ENCODE measurements at places on chromosomes 2 and 18. TPM values are rescaled to one million over a fixed set of nuclear protein-coding genes. Genes with fewer than 3 reads are reported as not detected.
A peak's percentile ranks its signal among the peaks of the same experiment; 100 is the strongest.

GRCh38 chr2:12549641-12550040 lies 167.1 kb upstream of the TRIB2 start:
- no peak for DNase-seq

DNA sequence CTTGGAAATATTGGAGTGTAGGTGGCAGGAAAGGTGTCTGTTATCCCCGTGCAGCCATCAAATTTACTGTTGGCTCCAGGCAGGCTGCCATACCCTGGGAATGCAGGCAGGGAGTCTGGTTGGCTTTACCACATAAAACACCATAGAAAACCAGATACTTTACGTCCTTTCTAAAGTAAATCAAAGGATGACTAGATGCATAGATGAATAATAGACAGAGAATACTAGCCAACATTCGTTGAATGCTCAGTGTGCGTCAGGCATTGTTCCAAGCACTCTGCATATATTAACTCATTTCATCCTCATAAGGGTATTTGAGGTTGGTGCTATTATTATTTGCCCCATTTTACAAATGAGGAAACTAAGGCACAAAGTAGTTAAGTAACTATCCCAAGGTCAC lies 65.2 kb downstream of the VSNL1 start:
- DNase-seq = no peak

GRCh38 chr18:75880925-75881504 lies 453.5 kb upstream of the SMIM21 start:
- DNase-seq = peak; percentile 19

DNA sequence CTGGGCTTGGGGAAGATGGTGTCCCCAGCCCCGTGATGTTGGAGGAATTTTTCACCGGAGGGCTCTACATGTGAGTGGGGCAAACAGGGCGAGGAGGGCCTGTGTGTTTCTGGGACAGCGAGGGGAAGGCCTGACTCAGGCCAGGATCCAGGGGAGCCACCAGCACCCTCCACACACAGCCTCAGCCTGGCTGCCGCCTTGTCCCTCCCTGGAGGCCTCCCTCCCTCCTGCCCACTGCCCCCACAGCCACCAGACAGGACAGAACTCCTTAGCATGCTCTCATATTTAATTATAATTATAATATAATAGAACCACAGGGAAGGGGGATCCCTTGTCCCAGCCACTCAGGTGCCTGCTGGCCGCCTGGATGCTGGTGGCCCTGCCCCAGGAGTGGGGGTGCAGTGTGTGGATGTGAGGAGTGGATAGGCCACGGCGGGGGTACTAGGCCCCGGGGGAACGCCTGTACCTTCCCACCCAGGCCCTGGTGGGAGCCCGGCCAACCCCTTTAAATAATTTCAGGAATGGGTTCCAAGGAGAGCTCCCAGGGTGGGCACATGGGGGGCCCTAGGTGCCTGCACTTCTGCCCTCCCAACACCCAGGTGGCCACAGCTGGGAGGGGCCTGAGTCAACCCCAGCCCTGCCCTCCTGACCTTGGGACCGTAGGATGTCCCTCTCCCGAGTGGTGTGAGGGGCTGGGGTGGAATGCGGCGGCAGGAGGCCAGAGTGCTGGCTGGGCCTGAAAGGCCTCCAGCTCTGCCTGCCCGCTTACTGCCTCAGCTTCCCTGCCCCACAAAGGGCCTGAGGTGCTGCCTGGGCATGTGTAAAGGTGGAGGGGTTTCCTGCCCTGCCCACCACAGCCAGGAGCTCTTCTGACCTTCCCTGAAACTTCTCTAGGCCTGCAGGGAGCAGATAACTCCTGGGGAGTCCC lies 8.8 kb downstream of the PDCD1 start:
- DNase-seq = no peak

DNA sequence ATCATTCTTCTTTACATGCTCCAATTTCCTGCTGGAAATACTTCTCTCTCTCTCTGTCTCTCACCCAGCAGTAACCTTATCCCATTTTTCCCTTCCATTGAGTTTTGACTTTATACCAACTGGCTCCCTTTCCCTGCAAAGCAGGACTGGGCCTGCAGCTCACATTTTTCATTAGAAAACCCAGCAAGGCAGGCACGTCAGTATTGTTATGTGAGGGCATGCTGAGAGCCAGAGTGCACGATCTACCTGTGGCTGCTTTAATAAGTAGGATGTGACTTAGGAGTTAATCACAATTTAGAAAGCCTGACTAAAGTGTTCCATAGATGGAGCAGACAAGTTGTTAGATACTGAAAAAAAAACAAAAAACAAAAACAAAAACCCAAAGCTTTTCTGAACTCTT lies 5.2 kb upstream of the NDUFV2 start:
- no peak for DNase-seq

C2orf72 gene
- total RNA-seq = not detected

MOGAT1 gene
- not detected for total RNA-seq

SATB2 gene
- total RNA-seq = 11.6 TPM

FNDC4 gene
- total RNA-seq = 9.6 TPM

Measured in osteocyte (in vitro differentiated cells).